Choroid plexus epithelial cell (primary cell): ENCODE measurements at places on chromosomes 1 and 21.

DNA sequence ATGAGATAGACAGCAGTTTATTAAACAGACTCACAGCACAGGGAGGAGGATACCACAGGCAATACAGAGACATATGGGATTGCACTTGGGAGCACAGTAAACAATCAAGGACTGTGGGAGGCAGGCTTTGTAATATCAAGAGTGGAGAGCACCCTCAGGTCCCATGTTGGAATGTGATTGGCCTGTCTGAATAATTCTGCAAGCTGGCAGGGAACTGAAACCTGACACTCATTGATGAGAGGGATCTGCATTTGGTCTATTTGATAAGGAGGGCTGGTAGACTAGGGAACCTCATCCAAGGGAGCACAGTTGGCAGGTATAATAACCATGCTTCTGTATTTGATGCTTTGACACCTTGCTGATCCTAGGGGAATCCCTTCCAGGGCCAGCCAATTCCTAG is 69.9 kb upstream of the PRMT6 start:
- DNase-seq: no peak

GRCh38 chr1:212973899-212974298 is 23.6 kb downstream of the VASH2 start:
- no peak for DNase-seq

GRCh38 chr21:45086337-45086958 is 12.1 kb downstream of the ADARB1 start:
- no peak for DNase-seq

GRCh38 chr21:46409641-46410406 is 48.9 kb upstream of the DIP2A start:
- no peak for DNase-seq

DNA sequence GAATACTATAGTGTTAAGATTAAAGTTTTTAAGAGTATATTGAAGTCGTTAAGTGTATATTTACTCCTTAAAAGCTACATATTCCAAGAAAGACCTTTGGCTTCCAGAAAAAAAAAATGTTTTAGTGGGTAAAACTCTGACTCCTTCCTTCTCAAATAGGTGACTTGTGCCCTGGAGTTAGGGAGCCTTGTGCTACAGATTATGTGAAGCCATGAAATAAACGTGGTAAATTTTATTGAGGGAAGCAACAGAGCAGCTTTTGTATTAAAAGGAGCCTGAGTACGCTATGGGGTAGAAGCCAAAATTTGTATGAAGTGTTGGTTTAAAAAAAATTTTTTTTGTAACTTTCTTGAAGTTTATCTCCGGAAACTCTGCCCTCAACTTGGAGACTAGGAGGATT is 994 bp downstream of the RO60 start:
- DNase-seq: no peak

DNA sequence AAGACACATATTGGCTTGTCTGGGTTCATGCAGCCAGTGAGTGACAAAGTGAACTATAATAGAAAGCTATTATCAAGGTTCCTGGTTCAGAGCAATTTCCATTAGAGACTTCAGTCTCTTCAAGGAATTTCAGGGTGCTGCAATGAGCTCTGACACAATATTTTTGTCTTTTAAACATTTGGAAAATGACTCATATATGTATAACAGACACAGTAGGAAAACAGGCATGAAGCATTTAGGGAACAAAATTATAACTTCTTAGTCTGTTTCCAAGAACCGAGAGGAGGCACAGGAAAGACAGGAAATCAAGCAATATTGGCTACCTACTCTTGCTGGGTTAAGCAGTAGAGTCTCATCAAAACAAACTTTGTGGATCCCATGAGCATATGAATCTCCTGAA is 170.4 kb downstream of the PTPRC start:
- peak; percentile 61 for DNase-seq
